Stimulated activated CD4-positive, alpha-beta T cell treated with anti-CD3 and anti-CD28 coated beads, Interleukin-1b, Interleukin-23, amount 100 ng/mL, for 24 hours (primary cell): ENCODE measurements at places on chromosomes 13 and 19.

GRCh38 chr19:9862938-9863337 lies 27.8 kb downstream of the PIN1 start:
- DNase-seq: no peak

GRCh38 chr13:73061876-73062275 lies 3.1 kb downstream of the KLF5 start:
- DNase-seq: no peak

- no peak for DNase-seq
Observed at GRCh38 chr19:31232871-31233270, 116.4 kb downstream of the TSHZ3 start.

DNA sequence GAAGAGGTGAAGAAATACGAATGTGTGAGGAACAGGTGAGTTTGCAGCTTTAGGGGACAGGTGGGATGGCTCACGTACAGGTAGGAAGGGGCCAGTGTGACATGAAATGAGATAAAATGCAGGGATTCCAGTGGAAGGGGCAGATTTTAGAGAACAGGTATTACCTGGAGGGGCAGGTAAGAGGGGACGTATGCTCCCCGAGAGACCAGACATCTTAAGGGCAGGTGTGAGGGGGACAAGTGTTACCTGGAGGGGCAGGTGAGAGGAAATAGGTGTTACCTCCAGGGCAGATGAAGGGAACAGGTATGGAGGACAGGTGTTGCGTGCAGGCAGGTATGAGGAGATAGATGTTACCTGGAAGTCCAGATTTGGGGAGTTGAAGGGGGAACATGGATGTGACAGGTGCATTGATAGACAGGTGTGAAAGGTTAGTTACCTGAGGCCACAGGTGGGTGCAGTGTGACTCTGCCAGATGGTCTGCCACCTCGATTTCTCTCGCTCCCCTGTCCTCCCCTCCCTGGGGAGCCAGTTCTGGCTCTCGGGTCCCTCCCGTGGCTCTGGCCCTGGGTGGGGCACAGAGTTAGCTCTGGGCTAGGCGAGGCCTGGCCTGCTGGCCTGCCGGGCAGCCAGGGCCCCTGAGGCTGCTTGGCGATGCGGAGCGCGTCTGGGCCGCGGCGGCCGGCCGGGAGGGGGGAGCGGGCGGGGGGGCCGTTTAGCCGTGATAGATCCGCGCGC lies 2.1 kb downstream of the ERFL start:
- no peak for DNase-seq

GRCh38 chr13:43489233-43489632 lies 297.5 kb downstream of the ENOX1 start:
- DNase-seq: no peak

DNA sequence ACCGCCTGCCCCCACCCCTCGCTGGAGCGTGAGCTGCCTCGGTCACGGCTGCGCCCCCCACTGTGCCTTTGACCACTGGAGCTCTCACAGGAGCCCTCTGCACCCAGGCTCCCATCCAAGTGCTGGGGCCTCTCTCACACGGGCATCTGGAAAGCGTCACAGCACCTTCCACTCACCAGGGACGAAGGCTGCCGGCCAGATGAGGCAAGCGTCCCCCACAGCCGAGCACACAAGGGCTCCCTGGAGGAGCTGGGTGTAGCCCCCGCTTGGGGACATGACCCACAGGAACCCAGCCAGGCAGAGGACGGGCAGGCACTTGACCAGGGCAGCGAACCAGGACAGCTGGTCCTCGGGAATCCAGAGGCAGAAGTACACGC lies 560 bp downstream of the TMEM86B start:
- no peak for DNase-seq

GRCh38 chr13:79226938-79227337 lies 179.1 kb downstream of the RBM26 start:
- no peak for DNase-seq

DNA sequence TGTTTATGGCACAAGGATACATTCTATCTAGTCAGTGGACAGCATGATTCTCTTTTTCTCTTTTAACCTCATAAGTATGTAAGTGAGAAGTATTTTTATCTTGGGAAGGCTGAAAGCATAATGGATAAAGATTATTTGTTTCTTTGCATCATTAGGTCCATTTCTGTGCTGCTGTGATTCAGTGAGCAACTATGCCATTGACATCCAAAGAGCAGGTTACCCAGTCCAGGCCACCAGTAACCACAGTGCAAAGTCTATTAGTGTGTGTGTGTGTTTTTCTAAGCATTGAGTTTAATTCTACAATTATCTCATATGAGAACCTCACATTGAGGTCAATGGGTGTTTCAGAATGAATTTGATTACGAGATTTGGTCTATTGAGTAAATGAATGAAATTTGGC lies 158.8 kb upstream of the DACH1 start:
- no peak for DNase-seq

GRCh38 chr13:25473864-25474263 lies 102.1 kb downstream of the ATP8A2 start:
- no peak for DNase-seq

GRCh38 chr13:76029706-76030105 lies 393.6 kb downstream of the LMO7 start:
- no peak for DNase-seq

DNA sequence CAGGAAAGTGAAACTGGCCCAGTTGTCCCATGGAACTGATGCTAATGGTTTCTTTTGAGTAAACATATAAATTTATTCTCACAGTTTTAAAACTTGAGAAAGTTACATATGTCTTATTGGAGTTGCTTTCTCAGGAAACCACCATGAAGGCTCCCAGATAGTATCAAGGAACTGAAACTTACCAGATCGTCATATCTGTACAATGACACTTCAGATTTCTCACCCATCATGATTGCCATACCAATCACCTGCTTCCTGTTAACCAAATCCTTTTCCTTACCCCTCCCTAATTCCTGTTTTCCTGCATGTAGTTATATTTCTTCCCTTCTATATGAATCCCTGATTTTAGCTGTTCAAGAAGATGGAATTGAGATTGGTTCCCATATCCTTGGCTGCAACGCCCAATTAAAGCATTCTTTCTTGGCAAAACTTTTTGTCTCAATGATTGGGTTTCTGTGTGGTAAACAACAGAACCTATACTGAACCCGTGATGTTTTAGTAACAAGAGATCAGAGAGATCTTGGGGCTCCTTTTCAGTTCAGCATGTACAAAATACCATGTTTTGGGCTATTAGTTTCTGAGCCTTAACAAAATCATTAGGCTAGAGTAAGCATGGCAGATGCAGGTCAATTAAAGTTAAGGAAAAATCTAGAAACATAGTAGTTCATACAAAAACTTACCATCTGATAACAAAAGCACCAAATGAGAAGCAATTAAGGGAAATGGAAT lies 781.3 kb upstream of the MIR17HG start:
- no peak for DNase-seq

GRCh38 chr13:51347099-51347498 lies 7.6 kb downstream of the SERPINE3 start:
- DNase-seq: no peak

- DNase-seq: no peak
Observed at GRCh38 chr13:100266026-100266425, 177.1 kb downstream of the PCCA start.

DNA sequence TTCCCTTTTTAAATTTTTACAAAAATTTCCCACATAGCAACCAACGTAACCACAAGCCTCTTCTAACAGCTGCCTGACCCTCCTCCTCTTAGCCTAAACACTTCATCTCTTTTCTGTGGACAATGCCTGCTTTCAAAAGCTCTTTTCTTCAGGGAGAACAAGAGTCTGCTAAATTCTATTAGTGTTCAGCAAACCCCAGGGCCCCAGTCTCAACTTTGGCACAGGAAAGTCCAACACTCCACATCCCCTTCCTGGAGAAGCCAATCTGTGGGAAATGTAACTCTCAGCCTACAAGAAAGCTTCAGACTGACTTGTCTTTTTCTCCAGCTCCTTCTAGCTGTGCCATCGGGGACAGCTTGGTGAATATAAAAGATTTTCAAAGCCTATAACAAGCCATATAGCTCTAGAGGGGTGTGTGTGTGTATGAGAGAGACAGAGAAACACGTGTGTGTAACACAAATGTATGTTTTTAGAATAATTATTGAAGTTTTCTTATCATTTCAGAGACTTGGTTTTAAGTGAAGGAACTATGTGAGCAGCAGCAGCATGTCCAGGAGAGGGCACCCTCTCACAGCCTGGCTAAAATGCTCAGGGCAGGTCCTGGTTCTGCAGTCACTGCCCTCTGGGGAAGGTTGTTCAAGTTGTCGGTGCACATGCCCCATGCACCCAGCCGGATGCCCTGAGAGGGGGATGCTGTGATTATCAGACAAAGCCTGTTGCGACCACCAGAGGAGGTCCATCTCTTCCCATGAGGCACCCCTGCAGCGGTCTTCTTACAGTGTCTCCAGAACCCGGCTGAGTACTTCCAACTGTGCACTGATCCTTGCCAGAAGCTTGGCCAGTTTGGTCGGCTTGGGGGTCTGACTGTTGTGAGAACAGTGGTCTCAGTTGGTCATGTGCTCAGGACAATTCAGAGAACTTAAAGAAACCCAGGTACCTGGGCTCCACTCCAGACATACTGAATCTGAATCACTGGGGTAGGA lies 34.4 kb downstream of the CCDC70 start:
- peak; percentile 12 for DNase-seq

DNA sequence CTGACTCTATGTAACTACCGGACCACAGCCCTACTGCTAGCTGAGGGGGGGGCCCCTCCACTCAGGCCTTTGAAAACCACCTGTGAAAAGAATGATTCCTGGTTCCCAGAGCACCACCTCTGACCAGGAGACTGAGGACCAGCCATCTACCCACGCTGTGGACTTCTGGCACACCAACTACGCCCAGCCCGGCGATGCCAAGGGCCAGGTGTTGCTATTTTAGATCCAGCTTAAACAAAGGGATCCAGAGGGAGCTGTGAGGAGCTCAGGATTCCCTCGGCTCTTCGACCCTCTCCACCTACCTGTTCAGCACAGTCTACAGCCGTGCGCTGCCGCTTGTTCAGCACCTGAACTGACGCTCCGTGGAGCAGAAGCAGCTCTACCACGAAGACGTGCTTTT lies 23.0 kb downstream of the PDCD5 start:
- DNase-seq: no peak

DNA sequence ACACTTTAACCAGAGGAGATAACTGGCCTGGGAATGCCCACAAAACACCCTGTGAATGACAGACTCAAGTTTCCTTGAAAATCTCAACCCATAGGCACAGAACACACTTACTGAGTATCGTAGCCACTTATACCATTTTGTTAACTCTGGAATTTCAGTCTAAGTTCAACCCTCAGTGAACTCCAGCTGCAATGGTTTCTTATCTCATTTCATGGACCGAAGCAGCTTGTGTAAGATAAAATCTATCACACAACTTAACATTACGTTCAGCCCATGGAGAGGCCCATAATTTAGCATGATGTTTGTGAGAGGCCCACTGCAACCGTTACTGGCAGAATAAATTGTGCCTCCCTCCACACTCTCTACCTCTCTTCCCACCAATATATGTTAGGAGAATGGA lies 323.0 kb downstream of the DNAJC15 start:
- no peak for DNase-seq

- DNase-seq: no peak
Observed at GRCh38 chr13:95479731-95480130, 72.8 kb upstream of the CLDN10 start.

- no peak for DNase-seq
Observed at GRCh38 chr13:98476106-98476505, 100.8 kb downstream of the STK24 start.

- no peak for DNase-seq
Observed at GRCh38 chr19:718251-718951, 9.7 kb downstream of the PALM start.

GRCh38 chr13:102980331-102980982 lies 85.8 kb downstream of the SLC10A2 start:
- no peak for DNase-seq

GRCh38 chr13:60328073-60328472 lies 68.9 kb upstream of the TDRD3 start:
- no peak for DNase-seq

DNA sequence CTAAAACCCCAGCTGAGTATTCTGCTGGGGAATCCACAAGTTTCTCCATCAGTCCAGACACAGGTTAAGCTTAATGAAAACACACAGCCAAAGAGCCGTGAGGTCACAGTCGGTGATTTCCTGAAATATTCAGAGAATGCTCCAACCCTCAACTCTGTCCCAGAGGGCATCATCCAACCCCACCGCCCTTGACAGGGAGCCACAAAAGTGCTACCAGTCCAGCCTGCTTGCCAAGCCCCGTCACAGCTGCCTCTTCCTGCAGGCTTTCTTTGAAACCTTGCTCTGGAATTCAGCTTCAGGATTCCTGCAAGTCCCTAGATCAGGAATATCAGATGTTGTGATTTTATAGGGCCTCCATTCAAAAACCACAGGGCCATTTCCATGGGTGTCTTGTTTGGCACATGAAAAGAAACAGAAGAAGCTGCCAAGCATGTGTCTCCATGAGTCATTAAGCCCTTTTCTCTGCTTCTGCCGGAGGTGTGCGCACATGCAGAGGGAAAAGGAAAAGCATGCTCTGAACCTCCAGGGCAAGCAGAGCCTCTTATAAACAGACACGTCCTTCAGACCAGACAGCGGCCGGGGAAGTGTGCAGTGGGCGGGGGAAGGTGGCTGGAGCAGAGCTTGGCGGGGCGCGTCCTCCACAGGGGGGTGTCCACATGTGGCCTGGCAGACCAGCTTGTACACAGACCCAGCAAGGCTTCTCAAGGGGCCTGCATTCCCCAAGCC lies 164.7 kb downstream of the KATNAL1 start:
- DNase-seq: no peak

GRCh38 chr19:23470873-23471545 lies 75.7 kb upstream of the ZNF91 start:
- DNase-seq: no peak

DNA sequence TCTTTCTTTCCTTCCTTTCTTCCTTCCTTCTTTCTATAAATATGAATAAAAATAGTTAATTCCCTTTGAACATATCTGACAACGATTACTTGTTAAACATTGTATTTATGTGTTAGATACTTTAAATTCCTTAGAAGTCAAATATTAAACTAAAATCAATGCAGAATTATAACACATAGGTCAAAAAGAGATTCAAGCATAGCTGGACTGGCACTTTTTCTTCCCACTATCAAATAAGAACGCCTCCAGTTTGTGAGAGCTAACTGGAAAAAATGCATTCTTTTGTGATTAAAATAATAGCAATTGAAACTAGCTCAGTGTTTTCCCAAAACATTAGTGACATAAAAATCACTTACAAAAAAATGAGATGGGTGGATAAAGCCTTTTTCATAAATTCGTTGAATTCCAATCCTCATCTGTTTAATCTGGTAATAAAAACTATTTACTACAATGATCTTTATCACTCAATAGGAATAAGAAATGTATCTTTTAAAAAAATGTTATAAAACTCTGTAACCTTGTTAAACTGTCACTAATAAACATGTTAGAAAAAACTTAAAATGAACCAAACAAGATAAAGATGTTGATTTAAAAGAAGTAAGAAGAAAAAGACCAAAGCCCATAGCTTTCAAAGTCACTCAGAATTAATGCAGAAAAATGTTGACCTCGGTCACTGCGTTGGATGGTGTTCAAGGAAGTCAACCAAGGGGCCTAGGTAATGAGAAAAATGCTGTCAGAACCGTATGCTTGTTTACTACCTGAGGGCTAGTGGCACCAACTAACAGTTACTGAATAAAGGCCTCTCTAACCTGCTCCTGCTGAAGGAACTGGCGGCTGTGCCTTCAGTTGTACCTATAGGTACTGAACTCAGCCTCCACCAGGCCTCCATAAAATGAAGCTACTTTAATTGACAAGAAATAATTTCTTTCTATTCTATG lies 1039.5 kb upstream of the SLC10A2 start:
- DNase-seq: no peak

- DNase-seq: no peak
Observed at GRCh38 chr19:55552206-55552605, 6.9 kb upstream of the SBK3 start.
